ENCODE measurements at places on chromosomes 16 and 17.

DNA sequence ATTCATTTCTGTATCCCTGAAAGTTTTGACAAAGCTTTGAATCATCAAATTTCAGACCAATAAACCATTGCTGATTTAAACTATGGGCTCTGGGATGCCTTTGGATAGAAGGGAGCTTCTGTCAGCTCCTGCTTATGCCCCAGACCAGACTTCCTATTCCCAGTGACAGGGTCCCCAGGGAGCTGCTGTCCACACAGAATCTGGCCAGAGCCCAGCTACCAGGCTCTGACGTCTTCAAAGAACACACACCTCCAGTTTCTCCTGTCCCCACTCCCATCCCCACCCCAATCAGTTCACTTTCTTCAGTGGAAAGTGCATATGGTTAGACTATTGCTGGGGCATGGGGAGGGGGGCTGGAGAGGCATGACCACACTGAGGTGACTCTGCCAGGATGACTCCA is 51.6 kb upstream of the SREBF1 start:
- DNase-seq: no peak

GRCh38 chr17:60730273-60730672 is 52.6 kb downstream of the BCAS3 start:
- no peak for DNase-seq

GRCh38 chr16:22222998-22223397 is 16.9 kb downstream of the EEF2K start:
- DNase-seq: no peak

DNA sequence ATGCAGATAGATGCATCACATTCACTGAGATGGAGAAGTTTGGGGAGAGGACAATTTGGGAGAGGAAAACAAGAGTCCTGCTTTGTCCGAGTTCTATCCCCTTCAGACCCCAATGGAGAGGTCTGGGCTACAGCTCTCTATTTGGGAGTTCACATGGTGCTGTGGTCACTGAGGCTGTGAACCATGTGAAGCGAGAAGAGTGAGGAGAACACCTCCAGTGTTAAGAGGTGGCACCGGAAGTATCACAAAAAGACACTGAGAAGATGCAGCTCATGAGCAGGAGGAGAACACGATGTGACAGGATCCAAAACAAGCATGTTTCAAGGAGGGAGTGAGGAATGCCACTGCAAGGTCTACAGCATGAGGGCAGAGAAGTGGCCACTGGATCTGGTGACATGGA is 39.7 kb downstream of the PIK3R5 start:
- no peak for DNase-seq

DNA sequence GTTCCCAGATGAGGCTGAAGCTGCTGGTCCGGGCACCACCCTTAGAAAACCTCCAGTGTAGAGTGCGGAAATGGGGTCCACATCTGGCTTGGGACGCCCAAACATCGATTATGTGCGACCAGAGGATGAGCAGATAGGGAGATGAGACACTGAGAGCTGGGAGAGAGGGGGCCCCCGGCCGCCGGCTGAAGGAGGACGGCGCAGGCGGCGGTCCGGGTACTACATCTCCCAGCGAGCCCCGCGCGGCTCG is 182 bp upstream of the SPECC1 start:
- DNase-seq: no peak

GRCh38 chr17:1511756-1512321 is 4.6 kb downstream of the INPP5K start:
- DNase-seq: no peak

- DNase-seq: no peak
Observed at GRCh38 chr16:17311333-17312093, 159.2 kb downstream of the XYLT1 start.

- no peak for DNase-seq
Observed at GRCh38 chr17:56778898-56779297, 54.8 kb downstream of the C17orf67 start.

DNA sequence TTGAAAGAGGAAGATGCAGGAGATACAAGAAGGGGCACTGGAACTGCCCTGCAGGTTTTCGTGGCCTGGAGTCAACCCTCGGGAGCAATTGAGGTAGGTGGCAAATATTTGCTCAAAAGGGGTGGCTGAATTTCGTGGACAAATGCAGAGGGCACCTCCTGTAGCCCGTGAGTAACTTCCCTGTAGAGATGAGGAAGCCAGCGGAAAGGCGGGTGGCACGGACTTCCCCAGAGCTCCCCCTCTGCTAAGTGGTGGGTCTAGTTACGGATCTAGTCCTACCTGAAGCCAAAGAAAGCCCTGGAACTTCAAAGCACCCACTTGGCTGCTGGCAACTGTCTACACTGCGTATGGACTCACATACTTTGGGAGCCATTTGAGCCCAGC is 1.0 kb upstream of the ATP2C2 start:
- no peak for DNase-seq

GRCh38 chr16:20410121-20410723 is 888 bp downstream of the ACSM5 start:
- DNase-seq: no peak

GRCh38 chr17:50259477-50260324 is 14.6 kb upstream of the TMEM92 start:
- DNase-seq: no peak

GRCh38 chr17:77145224-77145611 is 4.4 kb downstream of the SEC14L1 start:
- no peak for DNase-seq

DNA sequence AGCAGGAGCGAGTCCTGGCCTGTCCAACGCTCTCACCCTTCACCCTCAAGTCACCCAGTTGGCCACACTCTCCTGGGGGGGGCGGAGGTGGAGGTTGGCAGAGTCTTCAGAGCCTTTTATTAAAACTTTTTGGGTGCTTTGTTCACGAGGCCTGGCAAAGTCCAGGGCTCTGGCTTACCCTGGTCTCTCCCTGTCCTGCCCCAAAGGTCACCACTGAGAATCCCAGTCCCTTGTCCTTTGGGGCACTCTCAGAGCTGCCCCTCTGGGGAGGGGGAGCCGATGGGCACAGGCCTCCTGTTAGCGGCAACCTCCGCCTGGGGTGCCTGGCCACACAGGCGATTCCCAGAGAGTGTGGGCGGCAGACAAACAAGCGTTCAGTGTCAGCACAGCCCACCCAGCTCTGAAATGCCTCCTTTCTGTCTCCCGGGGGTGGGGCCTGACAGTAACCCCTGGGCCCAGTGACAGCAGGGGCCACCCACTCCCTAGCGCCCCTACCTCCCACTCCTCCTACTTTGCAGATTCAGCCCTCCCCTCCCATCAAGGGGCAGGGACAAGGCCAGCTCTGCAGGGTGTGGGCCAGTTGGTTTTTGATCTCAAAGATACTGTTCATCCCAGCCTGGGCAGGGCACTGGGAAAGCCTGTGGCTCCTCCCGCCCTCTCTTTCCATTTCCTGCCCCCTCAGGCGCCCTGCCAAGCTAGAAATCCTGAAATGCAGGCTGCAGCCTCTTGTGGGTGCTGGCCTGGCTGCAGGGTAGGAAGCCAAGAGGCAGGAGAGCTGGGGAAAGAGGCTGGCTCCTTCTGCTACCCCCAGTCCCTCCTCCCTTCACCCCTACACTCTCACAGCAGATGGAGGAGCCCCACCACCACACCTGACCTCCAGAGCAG is 36.6 kb upstream of the EMP2 start:
- DNase-seq: peak; percentile 32

DNA sequence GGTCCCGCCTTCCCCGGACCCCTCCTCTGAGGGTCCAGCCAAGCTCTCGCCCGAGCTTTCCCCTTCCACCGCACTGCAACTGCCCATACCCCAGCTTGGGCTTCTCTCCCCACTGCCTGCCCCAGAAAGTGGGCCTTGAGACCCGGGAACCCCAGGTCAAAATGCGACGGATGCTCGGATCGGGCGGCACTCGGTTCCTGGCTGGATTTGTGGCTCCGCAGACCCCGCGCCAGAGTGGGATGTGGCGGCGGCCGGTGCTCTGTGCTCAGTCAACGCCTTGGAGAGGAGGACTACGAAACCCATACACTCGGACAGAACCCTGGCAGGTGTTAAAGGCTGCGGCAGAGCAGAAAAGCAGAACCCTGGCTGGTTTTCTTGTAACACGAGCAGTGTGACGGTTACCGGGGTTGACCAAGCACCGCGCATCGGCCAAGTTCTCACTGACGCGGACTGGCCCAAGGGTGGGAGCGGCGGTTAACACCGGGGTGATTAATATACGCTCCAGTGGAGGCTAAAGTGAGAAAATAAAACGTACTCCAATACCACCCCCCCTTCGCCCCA is 885 bp upstream of the SLFN13 start:
- no peak for DNase-seq

DNA sequence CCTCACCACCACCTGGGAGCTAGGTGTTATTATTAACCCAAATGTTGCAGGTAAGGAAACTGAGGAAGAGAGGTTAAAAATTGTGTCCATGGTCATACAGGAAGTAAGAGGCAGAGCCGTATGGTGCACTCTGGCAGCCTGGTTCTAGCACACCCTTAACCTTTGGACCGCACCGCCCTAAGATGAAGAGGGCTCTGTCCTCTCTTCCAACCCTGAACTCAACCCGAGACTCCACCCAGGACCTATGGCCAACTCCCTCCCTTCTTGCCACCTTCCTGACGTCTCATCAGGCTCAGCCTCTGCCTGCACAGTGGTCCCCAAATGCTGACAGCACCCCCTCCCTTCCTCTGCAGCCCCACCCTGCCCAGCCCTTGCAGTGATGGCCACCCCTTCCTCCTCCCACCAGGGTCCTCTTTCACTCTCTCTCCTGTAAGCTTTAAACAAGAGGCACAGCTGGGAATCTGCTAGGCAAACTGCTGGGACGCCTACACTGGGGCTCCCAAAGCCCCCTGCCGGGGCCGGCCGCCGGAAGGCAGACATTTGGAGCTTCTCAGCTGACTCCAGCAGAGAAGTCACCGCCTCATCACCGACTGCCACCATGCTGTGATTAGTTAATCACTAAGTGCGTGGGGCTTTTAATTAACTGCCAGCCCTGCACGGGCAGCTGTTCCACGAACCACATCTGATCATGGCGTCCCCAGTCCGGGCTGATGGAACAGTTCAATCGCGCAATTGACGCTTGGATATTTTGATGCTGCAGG is 16.7 kb upstream of the C16orf78 start:
- peak; percentile 78 for DNase-seq

DNA sequence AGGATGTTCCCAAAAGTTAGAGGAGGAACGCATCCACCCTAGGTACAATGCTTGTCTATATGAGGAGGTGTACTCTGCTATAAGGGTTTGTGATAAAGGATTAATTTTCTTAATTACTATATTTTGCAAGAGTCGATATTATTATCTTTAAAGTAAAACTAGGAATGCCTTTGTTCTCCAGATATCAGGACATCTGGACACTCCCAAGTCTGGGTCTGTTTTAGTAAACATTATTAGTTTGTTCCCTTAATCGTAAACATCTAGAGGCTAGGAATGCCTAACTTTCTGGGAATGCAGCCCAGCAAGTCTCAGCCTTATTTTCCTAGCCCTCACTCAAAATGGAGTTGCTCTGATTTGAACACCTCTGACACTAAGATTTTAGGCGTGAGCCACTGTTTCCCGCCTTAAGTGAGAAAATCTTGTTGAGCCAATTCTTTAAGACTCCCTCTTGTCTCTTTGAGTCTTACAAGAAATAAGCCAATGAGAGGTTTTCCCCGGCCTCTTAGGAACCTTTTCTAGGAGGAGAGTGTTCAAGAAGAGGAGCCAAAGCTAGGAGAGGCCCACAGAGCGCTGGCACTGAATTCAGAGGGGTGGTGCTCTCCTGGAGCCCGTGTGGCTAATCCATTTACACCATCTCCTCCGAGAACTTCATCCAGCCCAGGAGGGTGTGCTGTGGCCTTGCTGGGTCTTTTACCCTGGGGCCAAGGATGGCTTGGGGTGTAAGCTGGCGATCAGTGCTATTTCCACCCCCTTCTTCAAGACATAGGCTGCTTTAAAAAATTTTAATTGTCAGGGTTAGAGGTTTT is 40.9 kb downstream of the SMARCE1 start:
- DNase-seq: no peak

DNA sequence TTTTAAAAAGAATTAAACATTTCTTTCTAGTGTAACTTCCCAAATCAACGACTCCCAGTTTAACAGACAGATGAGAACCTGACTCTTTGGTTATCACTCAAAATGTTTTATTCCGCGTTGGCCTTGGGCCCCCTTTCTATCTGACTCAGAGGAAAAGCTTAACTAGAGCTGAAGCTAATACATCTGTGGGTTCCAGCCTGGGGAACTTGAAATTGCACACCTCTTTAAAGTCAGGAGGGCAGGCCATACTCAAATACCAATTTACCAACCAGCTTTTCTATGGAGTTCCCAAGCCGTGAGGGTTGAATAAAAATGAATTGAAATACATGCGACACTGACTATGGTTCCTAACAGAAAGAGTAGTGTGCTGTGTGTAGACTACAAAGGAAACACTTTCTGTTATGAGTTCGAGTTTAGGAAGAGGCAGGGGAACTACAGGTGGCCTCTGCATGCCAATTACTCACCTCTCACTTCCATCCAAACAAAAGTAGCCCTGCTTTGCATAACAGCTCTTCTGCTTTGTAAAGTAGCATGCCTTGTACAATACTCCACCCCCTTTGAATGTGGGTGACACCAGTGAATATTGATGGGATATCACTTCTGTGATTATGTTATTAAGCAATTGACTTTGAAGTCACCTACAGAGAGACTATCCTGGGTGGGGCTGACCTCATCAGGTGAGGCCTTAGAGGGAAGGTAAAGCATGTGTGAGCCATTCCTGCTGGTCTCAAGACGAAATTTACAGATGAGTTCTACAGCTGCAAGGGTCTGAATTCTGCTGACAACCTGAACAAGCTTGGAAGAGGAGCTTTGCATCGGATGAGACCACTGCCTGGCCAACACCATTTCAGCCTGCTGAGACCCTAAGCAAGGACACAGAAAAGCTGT is 92.1 kb downstream of the WDR59 start:
- DNase-seq: no peak

GRCh38 chr16:50323335-50324011 is 45.3 kb downstream of the BRD7 start:
- DNase-seq: peak; percentile 41

DNA sequence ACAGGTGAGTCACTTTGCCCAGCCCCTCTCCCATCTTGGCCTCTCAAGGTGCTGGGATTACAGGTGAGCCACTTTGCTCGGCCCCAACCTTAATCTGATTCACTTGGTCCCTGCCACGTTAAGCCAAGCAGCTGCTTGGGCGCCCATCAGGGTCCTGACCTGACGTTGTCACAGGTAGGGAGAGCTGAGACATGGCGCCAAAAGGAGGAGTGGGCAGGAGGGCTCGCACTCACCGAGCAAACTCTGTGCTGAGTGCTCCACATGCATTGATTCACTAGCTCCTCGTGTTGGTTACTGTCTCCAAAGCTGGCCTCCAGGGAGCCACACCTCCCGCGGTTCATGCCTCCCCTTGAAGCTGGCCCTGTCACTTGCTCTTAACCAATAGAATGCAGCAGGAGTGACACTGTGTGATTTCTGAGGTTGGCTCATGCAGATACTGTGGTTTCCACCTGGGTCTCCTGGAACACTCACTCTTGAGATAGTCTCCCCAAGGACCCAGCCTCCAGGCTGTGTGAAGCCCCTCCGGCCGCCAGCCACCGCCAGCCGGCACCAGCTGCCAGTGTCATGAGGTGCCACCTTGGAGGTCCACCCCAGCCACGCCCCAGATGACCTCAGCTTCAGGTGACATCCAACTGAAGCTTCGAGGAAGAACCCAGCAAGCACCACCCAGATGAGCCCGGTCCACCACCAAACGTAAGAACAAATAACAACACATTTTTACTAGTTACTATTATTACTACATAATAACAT is 223.0 kb downstream of the GSG1L start:
- DNase-seq: no peak

Measured in NCI-H524 (cell line).